ENCODE measurements at places on chromosomes 12 and 14.

DNA sequence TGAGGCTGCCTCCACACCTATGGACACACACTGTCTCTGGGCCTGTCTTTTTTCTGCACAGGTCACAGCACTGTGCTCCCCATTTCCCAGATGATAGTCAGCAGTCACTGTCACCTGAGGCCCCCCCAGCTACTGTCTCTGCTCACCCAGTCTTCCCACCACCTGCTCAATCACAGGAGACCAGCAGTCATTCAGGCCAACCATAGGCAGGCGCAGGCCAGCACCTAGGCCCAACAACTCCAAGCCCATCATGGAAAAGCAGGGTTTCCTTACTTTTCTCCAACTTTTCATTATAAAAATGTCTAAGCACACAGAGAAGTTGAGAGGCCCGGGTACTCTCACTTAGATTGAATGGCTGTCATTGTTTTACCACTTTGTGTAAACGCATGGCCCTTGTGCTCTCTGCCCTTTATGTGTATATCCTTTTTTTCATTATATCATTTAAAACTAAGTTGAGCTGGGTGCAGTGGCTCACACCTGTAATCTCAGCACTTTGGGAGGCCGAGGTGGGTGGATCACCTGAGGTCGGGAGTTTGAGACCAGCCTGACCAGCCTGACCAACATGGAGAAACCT, 7.1 kb downstream of the PXN start:
- no peaks in the 10 kb centered on the region for H3K27me3 ChIP-seq
- H3K4me1 ChIP-seq = peaks cover 81% of the 10 kb centered on the region
- DNase-seq = no peak
- H3K4me3 ChIP-seq = no peak overlapping the region
- H3K27ac ChIP-seq = peak overlapping the region; percentile 78

DNA sequence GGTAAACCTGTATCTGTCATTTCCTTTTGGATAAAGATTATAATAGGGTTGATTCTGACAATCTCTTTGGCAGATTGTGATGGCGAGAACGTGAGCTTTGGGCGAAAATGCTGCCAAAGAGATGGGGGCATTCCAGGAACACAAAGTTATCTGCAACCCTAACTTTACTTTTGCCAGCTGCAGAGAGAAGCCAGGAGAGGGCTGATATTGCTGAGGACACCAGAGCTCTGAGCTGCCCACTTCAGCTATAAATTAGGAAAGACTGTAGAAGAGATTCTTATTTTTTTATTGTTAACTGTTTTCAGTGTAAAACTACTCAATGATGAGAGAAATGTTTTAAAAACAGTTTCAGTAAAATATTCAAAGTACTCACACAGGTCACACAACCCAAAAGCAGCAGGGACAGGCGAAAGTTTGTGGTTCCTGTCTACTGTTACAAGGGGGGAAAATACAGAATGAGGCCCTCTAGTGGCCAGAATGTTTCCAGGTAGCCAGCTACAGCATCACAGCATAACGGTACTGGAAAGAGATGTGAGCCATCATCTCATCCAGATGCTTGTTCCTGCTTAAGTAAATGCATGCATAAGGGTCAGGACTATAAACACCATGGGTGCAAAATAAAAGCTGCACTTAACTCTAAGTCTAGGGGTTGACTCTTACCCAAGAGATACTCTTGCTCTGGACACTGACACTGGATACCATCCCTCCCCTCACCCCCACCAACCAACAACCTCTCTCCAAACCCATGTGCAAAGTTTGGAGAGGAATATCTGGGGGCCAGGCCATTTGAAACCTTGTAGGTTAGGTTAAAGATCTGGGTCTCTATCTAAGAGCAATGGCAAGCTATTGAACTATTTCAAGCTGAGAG, 498.4 kb downstream of the RMST start:
- no peaks in the 10 kb centered on the region for H3K36me3 ChIP-seq
- no peak overlapping the region for H3K27ac ChIP-seq
- no peaks in the 10 kb centered on the region for H3K4me1 ChIP-seq
- no peaks in the 10 kb centered on the region for H3K27me3 ChIP-seq

- H3K36me3 ChIP-seq = peaks cover 4% of the 10 kb centered on the region
- no peak overlapping the region for H3K27ac ChIP-seq
- H3K4me3 ChIP-seq = no peak overlapping the region
- peaks cover 4% of the 10 kb centered on the region for H3K4me1 ChIP-seq
Observed at GRCh38 chr14:49480979-49481498, 105.1 kb downstream of the RPS29 start.

- no peaks in the 10 kb centered on the region for H3K4me1 ChIP-seq
- H3K27me3 ChIP-seq = peaks cover 36% of the 10 kb centered on the region
- DNase-seq = peak; percentile 79
- no peak overlapping the region for H3K4me3 ChIP-seq
Observed at GRCh38 chr14:99729991-99730875, 46.1 kb downstream of the CYP46A1 start.

- DNase-seq = no peak
- no peak overlapping the region for H3K4me3 ChIP-seq
- peaks cover 11% of the 10 kb centered on the region for H3K4me1 ChIP-seq
- no peak overlapping the region for H3K27ac ChIP-seq
- H3K27me3 ChIP-seq = no peaks in the 10 kb centered on the region
Observed at GRCh38 chr14:101591582-101591981, 30.3 kb downstream of the DIO3 start.

DNA sequence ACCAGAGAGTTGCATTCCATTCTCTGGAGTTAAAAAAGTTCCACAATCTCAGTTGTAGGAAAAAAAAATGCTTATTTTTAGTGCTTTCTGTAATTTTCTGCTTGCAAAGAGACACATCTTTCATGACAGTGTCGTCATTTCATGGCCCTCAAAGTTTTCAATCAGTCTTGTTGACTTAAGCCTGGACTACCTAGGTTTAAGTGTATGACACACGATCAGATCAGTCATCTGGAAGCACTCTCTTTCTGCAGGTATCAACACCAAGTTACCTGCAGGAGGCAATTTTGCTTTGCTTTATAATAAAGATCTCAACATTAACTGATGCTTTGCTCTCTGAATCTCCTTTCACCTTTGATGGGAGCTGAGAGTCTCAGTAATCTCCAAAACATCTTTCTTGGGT, 251.6 kb downstream of the BCAT1 start:
- DNase-seq = no peak
- H3K27ac ChIP-seq = peak overlapping the region; percentile 50
- H3K4me3 ChIP-seq = no peak overlapping the region

DNA sequence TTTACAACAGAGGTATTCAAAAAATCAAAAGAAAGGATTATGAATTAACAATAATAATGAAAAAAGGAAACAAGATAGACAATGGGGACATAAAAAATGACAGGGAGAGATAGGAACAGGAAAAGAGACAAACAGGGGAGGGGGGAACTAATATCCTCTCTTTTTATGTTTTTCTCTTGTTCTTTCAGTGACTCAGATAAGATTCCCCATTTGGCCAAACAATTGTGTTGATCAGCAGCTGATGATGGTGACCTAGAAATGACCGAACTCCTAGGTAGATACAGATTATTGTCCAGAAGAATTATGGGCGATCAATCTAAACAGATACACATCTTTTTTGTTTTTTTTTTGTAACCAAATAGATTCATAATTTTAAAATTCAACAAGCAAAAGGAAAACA, 1277.2 kb upstream of the FLRT2 start:
- no peak overlapping the region for H3K27ac ChIP-seq
- no peak for DNase-seq
- H3K27me3 ChIP-seq = no peaks in the 10 kb centered on the region
- H3K4me3 ChIP-seq = no peak overlapping the region
- no peaks in the 10 kb centered on the region for H3K4me1 ChIP-seq
- no peaks in the 10 kb centered on the region for H3K36me3 ChIP-seq

DNA sequence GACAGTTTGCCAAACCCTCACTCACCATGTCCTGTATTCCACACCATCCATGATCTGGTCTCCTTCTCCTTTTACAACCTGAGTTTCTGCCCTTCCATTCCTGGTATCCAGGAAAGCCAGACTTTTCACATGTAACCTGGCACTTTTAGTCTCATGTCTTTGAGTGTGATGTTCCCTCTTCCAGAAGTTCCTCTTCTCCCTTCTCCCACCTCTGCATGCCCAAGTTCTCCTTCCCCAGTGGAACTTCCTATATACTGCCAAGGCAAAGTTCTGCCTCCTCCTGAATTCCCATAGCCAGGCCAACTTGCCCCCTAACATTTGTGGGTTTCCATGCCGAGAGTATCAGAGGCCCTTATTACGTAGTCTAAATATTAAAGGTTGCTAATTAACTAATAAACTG, 3.2 kb upstream of the ITPR2 start:
- no peak overlapping the region for H3K27ac ChIP-seq
- H3K27me3 ChIP-seq = no peaks in the 10 kb centered on the region
- H3K4me3 ChIP-seq = no peak overlapping the region

DNA sequence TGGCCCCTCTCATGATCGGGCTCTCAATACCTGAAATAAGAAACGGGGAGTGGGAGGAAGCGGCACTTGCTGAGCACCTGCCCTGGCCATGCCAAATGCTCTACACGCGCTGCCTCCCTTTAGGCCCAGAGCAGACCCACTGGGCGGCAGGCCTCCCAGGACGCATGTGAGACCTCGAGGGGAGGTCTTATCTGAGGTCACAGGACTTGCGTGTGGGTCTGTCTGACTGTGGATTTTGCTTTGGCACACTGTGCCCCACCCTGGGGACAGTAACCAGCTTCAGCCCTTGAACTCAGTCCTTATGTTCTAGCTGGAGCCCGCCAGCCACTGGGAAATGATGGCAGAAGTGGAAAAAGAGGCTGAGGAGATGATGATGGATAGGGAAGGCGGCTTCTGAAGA, 91.8 kb downstream of the RBM19 start:
- H3K27me3 ChIP-seq = no peaks in the 10 kb centered on the region
- no peak overlapping the region for H3K4me3 ChIP-seq
- no peak for DNase-seq
- H3K27ac ChIP-seq = no peak overlapping the region
- H3K36me3 ChIP-seq = peaks cover 15% of the 10 kb centered on the region
- H3K4me1 ChIP-seq = no peaks in the 10 kb centered on the region

- peaks cover 20% of the 10 kb centered on the region for H3K36me3 ChIP-seq
- no peak for DNase-seq
- no peak overlapping the region for H3K4me3 ChIP-seq
- H3K4me1 ChIP-seq = peaks cover 14% of the 10 kb centered on the region
Observed at GRCh38 chr12:50123203-50123602, 11.2 kb downstream of the COX14 start.

- peak; percentile 58 for DNase-seq
- H3K4me3 ChIP-seq = no peak overlapping the region
- H3K27me3 ChIP-seq = no peaks in the 10 kb centered on the region
- H3K4me1 ChIP-seq = peaks cover 10% of the 10 kb centered on the region
Observed at GRCh38 chr12:122064025-122064777, 14.4 kb upstream of the MLXIP start.

- no peak overlapping the region for H3K27ac ChIP-seq
- H3K4me1 ChIP-seq = peaks cover 10% of the 10 kb centered on the region
Observed at GRCh38 chr12:68853396-68854077, 45.6 kb downstream of the MDM2 start.

DNA sequence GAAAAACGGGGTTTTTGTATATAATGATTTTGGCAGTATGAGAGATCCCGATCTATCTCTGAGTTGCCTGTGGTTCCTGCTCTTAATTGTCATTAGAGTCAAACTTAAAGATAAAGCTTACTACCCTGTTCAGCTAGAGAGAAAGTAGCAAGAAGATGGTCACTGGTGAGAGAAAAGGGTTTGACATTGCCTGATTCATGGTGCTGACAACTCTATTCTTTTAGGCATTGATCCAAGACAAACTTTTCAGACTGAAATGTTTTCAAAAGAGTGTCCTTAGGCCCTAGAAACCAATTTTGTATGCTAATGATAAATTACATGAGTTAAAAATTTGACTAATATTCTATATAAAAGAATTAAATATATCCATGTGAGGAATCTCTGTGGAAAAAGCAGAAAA, 35.1 kb downstream of the PELI2 start:
- H3K36me3 ChIP-seq = peaks cover 1% of the 10 kb centered on the region
- H3K4me3 ChIP-seq = no peak overlapping the region
- H3K4me1 ChIP-seq = peaks cover 22% of the 10 kb centered on the region
- no peaks in the 10 kb centered on the region for H3K27me3 ChIP-seq
- no peak for DNase-seq

DNA sequence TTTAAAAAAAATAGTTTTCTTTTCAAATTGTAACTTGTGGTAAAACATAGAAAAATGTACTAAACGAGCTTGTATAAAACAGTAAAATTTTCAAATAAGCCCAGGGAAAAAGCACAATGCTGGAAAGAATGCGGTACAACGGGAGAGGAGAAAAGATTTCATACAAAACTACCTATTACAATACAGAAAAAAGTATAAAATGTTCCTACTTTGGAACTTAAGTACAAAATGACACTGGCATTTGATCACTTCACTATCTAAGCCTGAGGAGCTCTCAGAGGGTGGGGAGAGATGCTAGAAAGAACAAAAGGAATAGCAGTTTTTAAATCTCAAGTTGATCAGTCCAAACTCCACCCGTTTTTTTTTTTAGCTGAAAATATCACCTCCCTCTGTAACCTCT, 39.5 kb upstream of the COL2A1 start:
- no peak for DNase-seq
- no peaks in the 10 kb centered on the region for H3K4me1 ChIP-seq
- no peak overlapping the region for H3K27ac ChIP-seq
- H3K36me3 ChIP-seq = peaks cover 20% of the 10 kb centered on the region
- no peak overlapping the region for H3K4me3 ChIP-seq

GRCh38 chr14:30450631-30451545, 108.1 kb upstream of the G2E3 start:
- H3K4me3 ChIP-seq = no peak overlapping the region
- H3K36me3 ChIP-seq = no peaks in the 10 kb centered on the region
- no peak overlapping the region for H3K27ac ChIP-seq

DNA sequence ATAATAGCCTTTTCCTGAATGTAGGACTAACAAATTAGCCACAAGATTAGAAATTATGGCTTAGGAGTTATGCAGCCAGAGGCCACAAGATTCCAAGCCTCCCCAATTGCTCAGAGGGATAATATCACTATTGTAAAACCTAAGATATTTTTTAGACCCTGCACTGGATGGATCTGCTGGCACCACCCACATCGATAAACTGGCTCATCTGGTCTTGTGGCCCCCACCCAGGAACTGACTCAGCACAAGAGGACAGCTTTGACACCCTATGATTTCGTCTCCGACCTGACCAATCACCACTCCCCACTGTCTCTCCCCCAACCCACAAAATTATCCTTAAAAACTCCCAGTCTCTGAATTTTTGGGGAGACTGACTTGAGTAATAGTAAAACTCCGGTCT, 54.7 kb downstream of the CPM start:
- no peak for DNase-seq
- no peaks in the 10 kb centered on the region for H3K4me1 ChIP-seq
- H3K27ac ChIP-seq = no peak overlapping the region
- H3K36me3 ChIP-seq = peaks cover 7% of the 10 kb centered on the region
- H3K27me3 ChIP-seq = no peaks in the 10 kb centered on the region

- peaks cover 14% of the 10 kb centered on the region for H3K4me1 ChIP-seq
- no peaks in the 10 kb centered on the region for H3K36me3 ChIP-seq
- H3K27me3 ChIP-seq = no peaks in the 10 kb centered on the region
- peak; percentile 70 for DNase-seq
Observed at GRCh38 chr12:54383041-54383609, 1.4 kb downstream of the ZNF385A start.

Data from activated CD4-positive, alpha-beta memory T cell treated with anti-CD3 and anti-CD28 coated beads for 36 hours (primary cell).